ENCODE measurements at places on chromosomes 11 and 22.

GRCh38 chr11:115920092-115920461 lies 415.9 kb upstream of the CADM1 start:
- no peak for DNase-seq

DNA sequence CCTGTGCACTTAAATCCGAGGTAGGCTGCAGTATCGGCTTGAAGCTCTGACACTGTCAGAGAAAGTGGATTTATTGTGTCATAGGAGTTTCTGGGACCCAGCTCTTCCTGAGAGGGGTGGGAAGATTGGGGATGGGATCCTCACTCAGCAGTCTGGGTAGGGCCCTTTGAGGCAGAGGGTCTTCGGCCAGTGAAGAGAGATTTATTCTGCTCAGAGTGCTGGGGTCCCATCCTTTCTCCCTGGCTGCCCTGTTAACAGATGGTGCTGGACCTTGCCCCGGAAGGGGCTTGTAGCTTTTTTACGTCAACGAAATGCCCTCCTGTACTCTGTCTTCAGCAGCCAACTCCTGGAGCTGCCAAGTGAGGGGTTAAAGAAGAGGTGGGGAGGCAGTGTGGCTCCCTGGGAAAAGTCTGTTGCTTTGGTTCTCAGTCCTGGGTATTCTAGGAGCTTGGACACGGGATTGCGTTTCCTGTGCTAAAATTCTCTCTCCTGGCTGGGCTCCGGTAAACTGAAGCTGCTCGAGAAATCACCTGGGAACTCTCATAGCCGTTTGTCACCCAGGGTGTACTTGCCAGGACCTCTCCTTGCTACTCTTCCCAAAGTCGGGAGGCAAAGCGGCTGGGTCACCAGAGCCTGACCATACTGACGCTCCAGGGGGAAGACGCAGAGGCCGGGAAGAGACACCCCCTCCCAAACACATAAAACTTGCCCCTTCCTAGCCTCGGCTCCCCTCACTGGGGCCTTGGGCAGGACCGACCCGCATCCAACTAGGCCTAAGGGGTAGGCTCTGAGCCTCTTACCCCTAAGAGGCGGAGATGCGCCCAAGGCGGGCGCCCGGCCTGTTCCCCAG lies 806 bp upstream of the SMDT1 start:
- DNase-seq = no peak

DNA sequence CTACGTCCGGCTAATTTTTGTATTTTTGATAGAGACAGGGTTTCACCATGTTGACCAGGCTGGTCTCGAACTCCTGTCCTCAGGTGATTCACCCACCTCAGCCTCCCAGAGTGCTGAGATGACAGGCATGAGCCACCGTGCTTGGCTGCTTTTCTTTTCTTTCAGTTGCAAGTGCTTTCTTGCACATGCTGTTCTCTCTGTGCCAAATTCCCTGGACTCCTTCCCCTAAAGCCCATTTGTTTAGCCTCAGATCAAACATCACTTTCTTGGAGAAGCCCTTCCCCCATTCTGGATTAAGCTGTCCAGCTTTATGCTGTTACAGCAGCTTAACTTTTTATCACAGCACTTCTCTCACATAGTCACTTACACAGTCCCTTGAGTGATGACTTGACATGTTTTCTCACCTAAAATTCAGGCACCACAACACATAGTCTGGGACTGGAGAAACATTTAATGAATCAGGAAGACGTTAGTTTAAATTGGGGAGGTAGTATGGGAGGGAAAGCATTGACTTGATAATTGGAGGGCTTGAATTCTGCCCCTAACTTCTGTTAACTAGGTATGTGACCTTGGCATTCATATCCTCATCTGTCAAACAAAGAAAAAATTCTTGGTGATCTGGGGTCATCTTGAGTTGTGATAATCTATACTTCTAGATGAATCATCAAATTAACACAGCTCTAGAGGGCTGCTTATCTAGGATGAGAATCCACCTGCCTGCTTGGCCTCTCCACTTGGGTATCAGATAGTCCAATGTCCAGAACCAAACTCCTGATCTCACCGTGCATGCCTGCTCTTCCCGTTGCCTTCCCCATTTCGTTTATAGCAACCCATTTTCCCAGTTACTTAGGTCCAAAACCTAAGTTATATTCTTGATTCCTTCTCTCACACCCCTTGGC lies 18.4 kb downstream of the ACO2 start:
- DNase-seq = no peak

DNA sequence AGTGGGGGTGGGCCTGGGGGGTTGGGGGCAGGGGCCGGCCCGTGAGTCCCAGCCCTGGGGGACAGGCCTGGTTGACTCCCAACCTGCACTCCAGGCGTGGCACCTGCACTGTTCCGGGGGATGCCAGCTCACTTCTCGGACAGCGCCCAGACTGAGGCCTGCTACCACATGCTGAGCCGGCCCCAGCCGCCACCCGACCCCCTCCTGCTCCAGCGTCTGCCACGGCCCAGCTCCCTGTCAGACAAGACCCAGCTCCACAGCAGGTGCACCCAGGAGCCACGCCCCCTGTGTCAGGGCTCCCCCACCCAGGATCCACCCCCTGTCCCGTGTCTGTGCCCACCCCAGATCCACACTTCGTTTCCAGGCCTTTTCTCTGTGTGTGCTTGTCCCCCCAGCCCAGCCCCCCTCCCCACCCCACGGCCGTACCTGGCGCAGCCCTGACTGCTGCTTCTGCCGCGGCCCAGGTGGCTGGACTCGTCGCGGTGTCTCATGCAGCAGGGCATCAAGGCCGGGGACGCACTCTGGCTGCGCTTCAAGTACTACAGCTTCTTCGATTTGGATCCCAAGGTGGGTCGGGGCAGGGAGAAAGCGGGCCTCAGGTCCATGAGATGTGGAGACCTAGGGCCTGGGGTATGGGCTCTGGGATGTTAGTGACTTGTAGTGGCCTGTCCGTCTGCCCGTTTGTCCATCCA lies 4.8 kb downstream of the FERMT3 start:
- no peak for DNase-seq

DNA sequence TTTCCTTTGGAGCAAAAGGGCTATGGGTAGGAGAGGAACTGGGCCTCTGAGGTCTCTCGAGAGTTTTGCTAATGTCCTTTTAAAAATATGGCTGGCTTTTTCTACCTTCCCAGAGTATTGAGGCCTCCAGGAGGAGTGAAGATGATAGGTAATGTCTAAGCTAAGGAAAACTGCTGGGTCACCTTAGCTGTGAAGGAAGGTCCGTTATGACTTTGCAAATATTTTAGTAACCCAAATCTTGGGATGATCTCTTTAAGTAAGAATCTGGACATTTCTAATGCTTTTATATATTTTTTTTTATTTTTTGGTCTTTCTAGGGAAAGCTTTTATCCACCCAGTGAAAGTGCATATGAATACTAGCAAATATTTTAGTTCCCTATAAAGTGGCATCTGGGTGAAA lies 60.9 kb upstream of the SYN3 start:
- DNase-seq = no peak

GRCh38 chr22:45502215-45503049 lies at the start of gene FBLN1:
Gene FBLN1 (plus strand): TSS chr22:45502883. CDS start chr22:45502986, 103 bp downstream.
- no peak for DNase-seq

DNA sequence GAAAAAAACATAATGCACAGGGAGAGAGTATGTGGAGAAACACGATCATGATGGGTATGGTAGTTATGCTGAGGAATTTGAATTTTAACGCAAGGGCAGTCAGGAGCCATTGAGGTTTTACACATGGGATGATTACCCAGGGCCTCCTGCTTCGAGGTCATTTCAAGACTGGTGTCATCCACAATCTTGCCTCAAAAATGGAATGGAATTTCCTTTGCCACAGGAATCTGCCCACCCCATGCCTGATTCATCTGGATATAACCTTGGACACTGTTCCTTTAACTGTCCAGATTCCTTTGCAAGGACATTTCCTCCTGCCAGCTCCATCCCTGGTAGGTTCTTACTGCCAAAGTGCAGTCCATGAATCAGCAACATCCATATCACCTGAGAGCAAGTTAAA lies 655.9 kb upstream of the TENM4 start:
- no peak for DNase-seq

GRCh38 chr11:36162883-36163434 lies 126.3 kb downstream of the COMMD9 start:
- DNase-seq = no peak

DNA sequence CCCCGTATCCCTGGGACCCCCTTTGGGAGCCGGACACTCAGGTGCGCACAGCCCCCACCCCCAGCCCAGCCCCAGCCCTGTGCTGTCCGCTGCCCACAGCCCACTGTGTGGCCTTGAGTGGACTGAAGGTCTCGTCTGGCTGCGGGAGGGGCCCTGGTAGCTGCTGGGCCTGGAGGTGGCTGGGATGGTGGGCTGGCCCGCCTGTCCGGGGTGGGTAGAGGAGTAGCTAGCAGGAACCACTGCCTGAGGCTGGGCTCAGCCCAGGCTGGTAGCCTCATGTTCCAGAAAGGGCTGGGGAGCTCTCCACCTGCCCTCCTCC lies 4.6 kb upstream of the MUC6 start:
- DNase-seq = no peak

DNA sequence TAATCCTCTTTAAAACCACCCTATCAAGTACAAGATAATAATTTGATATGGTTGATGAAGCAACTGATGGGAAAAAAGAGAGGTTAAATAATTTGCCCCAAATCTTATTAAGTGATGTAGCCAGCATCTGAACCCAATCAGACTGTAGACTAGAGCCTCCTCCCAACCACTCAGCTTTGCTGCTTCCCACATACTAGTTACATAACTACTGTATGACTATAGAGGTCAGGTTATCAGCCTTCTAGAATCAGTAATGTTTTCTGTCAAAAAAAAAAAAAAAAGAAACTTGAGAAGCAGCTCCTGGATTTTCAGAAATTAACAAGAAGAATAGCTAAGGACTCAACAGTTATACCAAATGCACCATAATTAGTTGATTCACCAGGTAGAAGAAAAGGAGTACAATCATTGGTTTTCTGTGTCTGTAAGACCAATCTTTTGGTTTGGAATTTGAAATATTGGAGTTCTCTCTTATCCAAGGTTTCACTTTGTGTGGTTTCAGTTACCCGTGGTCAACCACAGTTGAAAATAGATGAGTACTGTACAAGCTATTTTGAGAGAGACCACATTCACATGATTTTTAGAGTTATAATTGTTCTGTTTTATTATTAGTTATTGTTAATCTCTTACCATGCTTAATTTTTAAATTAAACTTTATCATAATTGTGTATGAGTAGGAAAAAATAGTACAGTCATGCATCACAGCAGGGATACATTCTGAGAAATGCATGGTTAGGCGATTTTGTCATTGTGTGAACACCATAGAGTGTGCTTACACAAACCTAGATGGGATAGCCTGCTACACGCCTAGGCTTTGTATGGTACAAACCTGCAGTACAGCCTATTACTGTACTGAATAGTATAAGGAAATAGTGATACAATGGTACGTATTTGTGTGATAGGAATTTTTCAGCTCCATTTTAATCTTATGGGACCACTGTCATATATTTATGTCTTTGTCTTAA lies 72.2 kb downstream of the PDHX start:
- DNase-seq = no peak

DNA sequence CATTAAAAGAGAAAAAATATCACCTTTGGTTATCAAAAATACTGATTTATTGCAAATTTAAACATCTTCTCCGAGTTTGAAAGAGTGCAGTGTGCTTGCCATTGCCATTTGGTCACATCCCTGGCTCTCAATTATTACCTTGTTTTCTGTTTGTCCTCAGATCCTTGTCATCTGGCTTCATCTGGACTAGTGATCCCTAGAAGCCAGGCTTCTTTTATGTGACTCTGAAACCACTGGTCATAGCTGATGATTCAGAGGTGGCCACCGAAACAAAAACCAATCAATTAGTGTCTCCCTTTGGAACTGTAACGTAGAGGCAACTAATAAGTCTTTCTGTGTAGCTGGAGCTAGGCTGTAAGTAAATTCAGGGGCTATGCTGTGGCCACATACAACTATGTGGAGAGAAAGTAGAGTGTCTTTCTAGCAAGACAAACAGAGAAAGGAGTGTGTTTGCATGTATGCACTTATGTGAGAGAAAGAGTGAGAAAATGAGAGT lies 237.9 kb downstream of the LUZP2 start:
- DNase-seq = no peak

- no peak for DNase-seq
Measured at GRCh38 chr11:12777208-12777874, 103.1 kb downstream of the TEAD1 start.

GRCh38 chr11:19080579-19080993 lies 20.1 kb upstream of the MRGPRX2 start:
- no peak for DNase-seq

DNA sequence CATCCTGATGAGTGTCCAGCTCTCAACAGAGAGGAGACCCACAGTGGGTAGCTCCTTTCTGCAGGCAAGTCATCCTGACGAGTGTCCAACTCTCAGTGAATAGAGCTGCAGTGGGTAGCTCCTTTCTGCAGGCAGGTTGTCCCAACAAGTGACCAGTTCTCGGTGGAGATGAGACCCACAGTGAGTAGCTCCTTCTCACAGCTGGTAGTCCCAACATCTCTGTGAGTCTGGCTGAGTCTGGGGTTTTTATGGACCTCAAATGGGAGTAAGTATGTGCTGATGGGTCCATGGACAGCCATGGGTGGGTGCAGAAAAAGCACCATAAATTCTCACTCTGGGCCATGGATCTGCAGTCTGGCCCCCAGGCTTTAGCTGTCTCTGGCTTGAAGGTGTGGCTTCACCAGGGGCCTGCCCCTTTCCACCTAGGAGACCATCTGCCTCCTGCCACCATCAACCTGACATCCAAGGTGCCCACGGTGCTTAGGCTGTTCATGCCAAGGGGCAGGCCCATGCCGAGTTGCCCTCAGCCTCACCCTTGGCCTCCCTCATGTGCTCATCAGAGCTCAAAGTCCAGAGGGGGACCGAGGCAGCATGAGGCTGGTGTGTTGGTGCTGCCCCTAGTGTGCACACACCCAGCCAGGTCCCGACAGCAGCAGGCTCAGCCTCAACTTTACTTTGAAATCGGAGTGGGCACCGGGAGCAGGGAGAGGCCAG lies 15.3 kb downstream of the NPAT start:
- DNase-seq = no peak

DNA sequence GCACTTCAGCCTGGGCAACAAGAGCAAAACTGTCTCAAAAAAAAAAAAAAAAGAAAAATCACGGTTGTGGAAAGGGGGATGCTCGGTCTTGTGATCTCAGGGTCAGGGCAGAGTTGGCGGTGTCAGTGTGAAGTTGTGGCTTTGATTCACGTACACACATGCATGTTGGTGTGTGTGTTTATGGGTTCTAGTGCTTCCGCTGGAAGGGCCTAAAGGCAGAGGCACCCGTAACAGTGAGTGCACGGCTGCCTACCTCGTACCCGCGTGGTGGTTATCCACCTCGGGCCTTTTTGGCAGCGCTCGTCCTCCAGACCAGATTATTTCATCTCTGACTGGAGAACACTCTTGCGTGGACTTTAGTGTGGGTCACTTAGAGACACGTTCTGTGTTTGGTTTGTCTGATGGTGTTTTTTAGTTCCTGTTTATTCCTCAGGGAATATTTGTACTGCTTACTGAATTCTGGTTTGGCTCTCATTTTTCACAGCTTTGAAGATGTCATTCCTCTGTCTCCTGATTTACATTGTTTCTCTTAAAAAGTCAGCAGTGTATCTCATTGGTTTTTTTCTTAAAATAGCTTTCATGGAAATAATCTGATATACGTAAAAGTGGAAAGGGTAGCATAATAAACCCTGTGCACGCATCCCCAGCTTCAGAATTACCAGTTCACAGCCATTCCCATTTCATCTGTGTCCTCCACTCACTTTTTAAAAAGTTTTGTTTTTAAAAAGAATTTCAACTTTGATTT lies 15.6 kb downstream of the ZBED4 start:
- no peak for DNase-seq
